Activated naive CD4-positive, alpha-beta T cell treated with anti-CD3 and anti-CD28 coated beads, Interleukin-2, amount 50 U/mL, for 16 hours (primary cell): ENCODE measurements at places on chromosomes 12 and 14.

DNA sequence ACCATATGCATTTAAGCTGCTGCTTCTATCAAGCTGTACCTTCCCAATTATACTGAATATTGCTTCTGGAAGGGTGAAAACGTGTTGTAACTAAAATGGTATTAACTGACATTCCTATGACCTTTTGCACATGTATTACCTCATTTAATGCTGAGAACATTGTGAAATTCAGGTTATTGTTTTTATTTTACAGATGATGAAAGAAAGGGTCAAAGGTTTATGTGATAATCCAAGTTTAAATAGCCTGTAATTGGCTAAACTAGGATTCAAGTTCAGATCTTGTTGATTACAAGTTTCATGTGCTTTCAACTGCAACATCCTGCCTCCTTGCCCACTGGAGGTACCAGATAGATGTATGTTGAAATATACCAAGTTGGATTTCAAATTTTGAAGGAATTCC lies 433.3 kb upstream of the PRICKLE1 start:
- DNase-seq = no peak

DNA sequence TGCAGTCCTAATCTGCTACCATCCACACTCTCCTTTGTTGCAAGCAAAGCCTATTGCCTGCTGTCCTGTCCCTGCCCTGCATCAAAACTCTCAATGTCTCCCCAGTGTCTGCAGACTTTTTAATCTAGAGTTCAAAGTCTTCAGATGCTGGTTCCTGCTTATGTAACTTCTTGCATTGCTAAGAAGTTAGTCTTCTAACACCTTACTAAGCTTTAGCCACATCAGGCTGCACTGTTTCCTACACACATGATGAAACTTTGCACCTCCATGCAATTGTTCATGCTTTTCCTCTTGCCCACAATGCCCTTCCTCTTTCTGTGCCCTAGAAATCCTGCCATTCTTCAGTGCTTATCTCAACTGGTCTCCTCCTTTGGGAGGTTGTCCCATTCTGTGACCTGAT lies 16.2 kb upstream of the DICER1 start:
- no peak for DNase-seq

- DNase-seq = no peak
Observed at GRCh38 chr12:103877288-103877687, 36.3 kb upstream of the NT5DC3 start.

DNA sequence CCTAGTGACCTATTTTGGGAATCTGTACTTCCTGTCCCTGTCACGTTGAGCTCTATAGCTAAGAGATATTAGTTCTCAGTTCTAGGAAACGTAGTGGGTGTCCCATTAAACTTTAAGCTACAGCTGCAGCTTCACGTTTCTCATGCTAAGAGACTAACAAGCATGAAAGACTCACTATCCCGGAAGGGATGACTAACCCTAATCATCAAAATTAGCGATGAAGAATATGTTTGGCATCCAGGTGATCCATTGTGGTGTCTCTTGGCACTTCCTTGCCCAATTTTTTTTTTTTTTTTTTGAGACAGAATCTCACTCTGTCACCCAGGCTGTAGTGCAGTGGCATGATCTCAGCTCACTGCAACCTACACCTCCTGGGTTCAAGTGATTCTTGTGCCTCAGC lies 11.0 kb upstream of the LALBA start:
- DNase-seq = no peak

- DNase-seq = no peak
Observed at GRCh38 chr12:2672863-2673262, 121.9 kb upstream of the FKBP4 start.

GRCh38 chr12:120290609-120291305 lies 946 bp downstream of the RNU4-2 start:
- DNase-seq = peak; percentile 53

- DNase-seq = no peak
Observed at GRCh38 chr14:65462411-65462810, 49.9 kb downstream of the FUT8 start.
